Spleen (tissue), 13 donors: ENCODE measurements at places on chromosomes 13 and 19. TPM values are rescaled to one million over a fixed set of nuclear protein-coding genes. Genes with fewer than 3 reads are reported as not detected.

The DYRK1B gene
- 18.8 TPM for total RNA-seq

- no peak for DNase-seq
These were observed 57.0 kb downstream of the NUFIP1 start for GRCh38 chr13:44932171-44932849.

DNA sequence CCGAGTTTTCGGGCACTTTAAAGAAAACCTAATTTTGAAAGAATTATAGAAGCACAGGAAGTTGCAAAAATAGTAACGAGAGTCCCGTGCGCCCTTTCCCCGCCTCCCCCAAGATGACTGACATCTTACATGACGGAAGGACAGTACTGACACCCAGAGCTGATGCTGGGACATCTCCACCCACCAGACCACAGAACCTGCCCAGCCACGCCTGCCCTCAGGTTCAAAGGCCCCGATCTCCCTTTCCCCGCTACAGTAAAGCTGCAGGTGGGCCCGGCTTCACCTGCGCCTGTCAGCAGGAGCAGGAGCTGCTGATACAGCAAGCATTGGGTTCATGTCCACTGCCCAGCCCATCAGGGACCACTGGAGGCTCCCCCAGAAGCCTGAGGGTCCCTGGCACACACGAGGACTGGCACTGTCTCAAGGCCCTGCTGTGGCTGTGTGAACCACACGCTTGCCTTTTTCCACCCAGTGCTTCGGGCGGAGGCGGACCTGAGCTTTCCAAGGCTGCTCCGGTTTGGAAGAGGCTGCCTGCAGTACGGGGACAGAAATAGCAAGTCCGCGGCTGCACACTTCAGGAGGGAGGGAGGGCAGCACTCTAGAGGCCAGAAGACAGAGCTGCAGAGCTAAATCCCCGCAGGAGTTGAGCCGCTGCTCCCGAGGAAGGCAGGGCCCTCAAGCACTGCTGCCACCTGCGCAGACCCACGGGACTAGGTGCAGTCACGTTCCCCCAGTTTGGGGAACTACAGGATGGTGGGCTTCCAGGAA is 8.7 kb downstream of the MAP2K2 start:
- peak; percentile 92 for DNase-seq

- peak; percentile 94 for DNase-seq
These were observed 73.4 kb downstream of the RYR1 start for GRCh38 chr19:38506723-38507550.

- DNase-seq, result peak; percentile 95
These were observed 1.8 kb downstream of the VASP start for GRCh38 chr19:45508861-45509691.

DNA sequence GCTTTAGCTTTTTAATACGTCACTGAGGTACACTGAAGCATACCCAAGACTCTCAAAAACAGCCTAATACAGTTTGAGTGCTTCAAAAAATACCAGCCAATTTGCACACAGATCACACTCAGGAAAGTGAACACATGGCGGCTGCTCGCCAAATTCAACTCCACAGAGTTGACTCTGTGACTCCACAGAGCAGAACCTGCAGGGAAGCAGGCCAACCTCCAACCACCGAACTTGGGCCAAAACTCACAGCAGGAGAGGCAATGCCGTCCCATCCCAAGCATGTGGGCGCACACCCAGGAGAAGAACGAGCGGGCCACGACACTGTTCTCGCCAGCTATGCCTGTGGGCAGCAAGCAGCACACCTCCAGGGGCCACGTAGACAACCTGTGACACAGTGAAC is 21.1 kb downstream of the ELL start:
- peak; percentile 70 for DNase-seq
